Endothelial cell of umbilical vein (primary cell): ENCODE measurements at places on chromosomes 4 and X.

DNA sequence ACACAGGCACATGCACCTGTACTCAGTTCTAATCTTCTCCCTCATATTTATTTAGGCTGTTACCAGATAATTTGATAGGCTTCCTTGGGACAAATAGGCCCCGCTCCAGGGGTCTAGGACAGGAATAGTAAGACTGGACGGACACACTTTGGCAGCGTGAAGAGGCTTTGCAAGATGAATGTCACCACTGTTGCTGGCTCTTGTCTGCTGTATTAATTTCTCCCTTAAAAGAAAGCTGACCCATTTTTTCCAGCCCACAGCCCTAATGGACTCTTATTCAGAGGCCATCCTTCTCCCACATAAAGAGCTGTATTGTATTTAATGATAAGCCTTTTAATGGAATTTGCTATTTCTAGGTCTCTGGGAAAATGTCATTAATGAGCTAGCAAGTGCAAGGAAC is 18.0 kb downstream of the FAM184B start:
- DNase-seq, result no peak

GRCh38 chrX:5998456-5998855 is 230.2 kb downstream of the NLGN4X start:
- DNase-seq, result no peak

DNA sequence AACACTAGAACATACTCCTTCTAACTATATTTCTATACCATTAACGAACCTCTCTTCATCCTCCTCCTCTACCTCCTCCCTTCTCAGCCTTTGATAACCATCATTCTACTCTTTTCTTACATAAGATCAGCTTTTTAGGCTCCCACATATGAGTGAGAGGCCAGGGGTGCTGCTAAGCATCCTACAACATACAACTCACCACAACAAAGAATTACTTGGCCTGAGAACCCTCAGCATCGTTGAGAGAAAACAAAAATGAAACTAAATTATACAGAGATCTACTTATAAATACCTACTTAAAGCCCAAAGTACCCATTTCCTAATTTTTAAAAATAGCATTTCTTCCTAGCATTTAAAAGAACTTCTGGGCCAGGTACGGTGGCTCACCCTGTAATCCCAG is 77.7 kb downstream of the CC2D2A start:
- no peak for DNase-seq

- DNase-seq, result no peak
These were observed 7.4 kb downstream of the PPP1R2C start for GRCh38 chrX:42770566-42770965.

GRCh38 chrX:54134269-54134668 is 48.8 kb downstream of the FAM120C start:
- no peak for DNase-seq

- no peak for DNase-seq
These were observed 214.8 kb downstream of the SPCS3 start for GRCh38 chr4:176534566-176534965.

- no peak for DNase-seq
These were observed 189.9 kb downstream of the NWD2 start for GRCh38 chr4:37434469-37434868.

DNA sequence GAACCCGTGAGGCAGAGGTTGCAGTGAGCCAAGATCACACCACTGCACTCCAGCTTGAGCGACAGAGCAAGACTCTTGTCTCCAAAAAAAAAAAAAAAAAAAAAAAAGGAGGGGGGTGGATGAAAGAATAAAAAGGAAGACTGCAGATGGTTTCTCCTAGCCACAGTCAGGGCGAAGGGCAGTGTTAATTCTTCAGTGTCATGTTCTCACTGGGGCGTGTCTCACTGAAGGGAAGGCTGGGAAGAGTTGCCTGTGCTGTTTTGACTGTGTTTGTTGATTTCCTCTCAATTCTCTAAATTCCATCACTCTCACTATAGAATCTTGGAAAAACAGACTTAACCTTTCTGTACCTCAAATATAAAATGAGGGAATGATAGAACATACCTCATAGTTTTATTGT is 71.6 kb upstream of the DHX15 start:
- DNase-seq, result no peak

DNA sequence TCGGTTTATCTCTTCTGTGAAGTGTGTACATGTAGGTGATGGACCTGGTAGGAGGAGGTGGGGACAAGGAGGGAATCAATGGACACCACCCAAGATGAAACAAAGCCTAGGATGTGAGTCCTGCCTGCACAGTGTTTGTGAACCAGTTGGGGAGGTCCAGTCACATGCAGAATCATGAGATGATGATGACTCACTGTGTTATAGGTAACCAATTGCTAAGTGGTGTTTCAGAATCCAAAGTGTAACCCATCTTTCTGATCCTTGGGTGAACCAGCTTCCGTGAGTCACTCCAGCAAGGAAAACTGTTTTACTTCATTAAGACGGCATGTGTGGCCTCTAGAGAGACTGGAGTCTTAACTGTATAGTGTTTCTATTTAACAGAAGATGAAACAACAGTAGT is 57.9 kb upstream of the HPF1 start:
- no peak for DNase-seq

DNA sequence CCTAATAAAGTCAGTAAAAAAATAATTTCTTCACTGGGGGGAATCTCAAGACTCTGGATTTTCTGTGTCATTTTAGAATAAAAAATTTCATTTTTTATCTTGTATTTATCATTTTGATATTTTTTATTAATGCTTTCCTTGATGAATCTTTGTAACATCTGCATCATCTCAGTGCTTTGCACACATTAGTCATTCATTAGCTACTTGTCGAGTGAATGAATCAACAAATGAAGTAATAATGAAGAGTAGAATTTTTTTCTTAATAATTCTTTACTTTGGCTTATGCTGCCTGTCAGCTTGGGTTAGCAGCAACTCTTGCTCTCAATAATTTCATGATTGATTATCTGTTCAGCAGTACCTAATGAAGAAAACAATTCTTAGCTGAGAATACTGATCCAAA is 530.8 kb downstream of the GRXCR1 start:
- no peak for DNase-seq

DNA sequence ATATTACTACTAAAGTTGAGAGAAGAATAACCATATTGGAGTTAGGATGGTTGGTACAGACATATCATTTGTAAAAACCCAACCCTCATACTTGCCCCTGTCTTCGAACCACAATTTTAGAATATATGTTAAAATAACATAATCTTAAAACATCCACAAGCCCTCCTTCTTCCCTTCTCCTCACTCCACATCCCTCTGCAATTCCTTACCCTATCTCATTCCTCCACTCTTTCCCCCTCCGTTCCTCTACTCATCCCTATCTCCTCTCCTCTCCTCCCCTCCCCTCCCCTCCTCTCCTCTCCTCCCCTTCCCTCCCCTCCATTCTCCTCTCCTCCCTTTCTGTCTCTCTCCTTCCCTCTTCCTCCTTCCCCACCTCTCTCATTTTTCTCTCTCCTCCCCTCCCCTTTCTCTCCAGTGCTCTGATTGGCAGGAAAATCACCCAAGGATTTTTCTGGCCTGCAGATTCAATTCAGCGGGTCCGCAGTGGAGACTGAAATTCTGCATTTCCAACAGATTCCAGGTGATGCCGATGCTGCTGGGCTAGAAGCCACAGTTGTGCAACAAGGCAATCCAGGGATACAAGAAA is 17.4 kb upstream of the ODAM start:
- DNase-seq, result no peak

DNA sequence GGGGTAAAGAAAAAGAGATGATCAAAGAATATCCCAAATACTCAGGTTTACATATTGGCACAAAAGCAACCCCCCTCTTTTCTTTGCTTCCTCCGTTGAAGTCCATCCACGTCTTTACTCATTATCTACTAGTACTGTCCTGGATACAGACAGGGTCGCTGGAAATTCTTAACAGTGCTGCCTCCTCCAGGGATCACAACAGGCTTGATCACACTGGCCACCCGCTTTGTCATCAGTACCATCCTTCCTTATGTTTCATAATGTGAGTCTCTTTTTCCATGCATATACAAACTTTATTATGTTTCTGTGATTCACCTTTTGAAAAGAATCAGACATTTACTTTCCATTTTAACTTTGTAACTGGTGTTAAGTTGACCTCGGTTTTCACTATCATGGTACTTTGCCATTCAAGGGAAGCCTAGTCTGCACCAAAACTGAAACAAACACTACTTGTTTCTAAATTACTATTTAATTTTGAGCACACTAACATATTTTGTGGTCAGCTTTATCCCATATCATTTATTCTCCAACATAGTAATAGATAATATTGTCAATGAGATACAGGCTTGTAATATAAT is 387.5 kb upstream of the PPP1R2C start:
- no peak for DNase-seq

DNA sequence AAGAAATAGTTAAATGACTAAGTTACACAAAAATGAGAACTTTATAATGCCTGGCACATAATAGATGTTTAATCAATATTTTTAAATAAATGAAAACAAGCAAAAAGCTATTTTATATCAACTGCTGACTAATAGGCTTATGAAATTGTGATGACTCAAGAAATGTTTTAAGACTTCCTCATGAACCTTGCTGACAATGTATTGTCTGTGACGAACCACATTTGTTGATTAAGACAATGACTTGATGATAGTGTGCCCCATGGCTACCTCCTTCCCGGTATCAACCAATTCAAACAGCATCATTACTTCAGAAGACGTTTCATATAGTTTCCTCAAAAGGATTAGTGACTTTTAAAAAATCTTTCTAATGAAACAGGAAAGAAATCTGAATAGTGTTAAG is 7.9 kb downstream of the CXCL6 start:
- DNase-seq, result peak; percentile 57

DNA sequence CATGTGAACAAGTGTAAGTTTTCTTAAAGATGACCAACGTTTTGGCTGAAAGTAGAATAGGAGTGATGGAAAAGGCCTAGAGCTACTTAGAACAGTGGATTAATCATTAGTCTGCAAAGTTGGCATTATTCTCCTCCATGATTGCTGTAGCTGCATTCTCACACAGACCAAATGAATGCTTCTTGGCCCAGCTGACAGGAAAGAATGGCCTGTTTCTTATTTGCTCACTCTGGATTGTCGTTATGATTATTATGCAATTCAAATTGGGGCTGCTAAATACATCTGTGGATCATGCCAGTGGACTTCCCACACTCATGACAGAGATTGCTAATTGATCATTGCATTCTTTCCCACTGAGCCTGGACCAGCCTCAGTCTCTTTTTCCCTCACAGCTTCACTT is 285.0 kb downstream of the STIM2 start:
- DNase-seq, result no peak

GRCh38 chrX:120262859-120263708 is 12.5 kb downstream of the ZBTB33 start:
- no peak for DNase-seq

- DNase-seq, result no peak
These were observed 68.8 kb downstream of the NPY1R start for GRCh38 chr4:163263606-163264005.

DNA sequence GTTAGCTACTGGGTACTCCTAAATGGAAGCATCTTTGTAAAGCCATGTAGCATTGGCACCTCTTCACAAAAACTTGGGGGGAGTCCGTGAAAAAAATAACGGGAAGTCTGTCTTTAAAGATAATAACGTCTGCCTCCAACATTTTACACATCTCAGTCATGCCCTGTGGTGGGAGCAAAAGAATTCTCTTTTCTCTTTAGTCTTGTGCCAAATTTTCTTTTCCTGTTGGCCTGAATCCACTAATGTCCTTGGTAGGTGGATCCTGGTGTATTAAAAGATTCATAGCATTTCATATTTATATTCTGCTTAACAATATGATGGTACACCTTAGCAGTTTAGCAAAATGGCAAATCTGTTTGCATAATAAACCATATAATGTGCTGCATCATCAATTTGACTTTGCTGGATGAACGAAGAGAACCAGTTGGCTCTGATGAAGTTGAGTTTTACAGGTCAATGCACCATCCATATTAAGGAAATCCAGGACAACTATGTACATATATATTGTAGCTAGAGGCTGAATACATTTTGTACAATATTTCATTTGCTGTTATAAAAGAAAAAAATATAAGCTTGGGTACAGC is 746.4 kb upstream of the MAGEB2 start:
- peak; percentile 55 for DNase-seq

DNA sequence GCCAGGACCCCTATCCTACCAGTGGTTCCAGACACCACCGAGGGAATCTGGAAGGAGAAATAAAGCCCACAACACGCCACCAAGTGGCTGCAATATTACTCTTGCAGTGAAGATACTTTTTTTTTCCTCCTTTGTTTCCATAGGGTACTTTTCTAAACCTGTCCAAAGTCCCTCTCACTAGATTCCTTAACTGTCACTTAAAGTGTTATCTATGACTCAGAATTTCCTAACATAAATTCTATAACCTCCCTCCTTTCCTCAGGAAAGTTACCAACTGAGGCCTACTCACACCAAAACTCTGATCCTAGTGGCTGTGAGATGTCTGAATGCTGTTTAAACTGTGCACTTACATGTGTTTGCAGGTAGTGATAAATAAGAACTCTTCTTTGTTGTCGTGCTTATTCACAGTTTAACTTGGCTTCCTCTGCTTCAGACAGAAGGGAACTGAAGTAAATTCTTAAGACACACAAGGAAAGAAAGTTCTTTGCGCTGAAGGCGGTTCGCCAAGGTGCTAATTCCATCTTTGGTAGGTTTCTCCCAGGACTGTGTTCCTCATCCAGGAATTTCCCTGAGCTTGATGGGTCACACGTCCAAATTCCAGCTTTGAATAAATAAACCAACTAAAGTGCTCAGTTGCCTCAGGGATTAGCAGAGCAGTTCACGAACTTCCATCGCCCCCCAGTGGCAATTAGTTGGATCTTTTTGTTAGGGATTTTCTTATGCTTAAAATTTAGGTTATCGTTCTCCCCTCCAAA is 10.7 kb upstream of the HCCS start:
- DNase-seq, result peak; percentile 63

DNA sequence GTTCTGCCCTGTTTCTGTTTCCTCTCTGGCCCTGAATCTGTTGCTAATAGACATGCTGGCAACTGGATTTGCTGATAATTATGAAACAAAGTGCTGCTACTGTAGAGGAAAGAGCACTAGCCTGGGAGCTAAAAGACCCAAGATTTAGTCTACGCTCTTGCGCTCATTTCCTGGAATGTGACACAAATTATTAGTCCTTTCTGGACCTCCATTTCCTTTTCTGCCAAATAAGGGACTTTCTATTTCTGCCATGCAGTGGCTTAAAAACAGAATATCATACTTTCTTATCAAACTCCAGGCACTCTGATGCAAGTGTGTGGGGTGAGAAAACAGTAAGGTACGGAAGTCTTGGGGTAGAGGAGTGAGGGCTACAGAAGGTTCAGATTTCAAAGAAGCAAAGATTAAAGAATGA is 48.3 kb upstream of the GPR174 start:
- DNase-seq, result peak; percentile 11

GRCh38 chr4:10079912-10080588 is 36.5 kb downstream of the WDR1 start:
- no peak for DNase-seq

DNA sequence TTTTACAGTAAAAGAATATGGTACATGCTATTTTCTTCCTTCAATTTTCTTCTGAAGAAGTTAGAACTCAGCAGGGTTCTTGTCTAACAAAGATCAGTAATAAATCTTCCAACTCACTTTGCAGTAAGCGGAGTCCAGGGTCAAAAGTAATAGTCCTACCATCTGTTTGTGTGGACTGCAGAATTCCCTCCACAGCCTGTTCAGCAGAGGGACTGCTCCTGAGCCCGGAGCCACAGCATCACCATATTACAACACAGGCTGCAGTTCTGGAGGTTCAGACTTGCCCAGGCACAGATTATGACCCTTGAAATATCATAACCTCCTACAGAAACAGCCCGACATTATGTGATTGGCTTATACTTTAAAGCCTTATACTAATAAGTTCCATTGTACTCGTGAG is 10.3 kb downstream of the FHDC1 start:
- DNase-seq, result no peak
